ENCODE measurements at places on chromosomes 5 and 9.

DNA sequence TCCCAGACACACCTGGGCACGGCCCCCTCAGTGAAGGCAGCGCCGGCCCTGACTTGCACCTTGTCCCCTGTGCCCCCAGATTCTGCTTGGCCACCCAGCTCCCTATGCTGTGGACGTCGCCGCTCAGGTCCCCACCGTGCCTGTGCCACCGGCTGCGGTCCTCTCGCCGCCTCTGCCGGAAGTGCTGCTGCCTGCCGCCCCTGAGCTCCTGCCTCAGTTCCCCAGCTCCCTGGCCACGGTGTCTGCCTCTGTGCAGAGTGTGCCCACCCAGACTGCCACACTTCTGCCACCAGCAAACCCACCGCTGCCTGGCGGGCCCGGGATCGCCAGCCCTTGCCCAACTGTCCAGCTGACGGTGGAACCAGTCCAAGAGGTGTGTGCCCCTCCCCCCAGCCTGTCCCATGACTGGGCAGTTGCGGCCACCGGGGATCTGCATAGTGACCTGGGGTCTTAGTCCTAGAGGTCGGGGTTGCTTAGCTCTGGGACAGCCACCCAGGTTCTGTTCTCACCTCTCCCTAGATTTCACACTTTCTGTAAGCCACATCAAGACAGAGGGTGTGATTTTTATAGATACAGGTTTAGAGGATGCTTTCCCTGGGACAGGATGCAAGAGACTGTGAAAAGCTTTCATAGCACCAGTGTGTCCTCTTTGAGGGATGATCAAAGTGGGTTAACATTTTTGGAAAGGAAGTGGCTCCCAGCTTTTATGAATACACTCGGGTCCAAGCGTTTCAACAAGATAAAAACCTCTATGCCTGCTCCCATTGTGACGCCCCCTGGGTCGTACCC, 78.0 kb downstream of the WNK2 start:
- no peak for DNase-seq

- no peak for DNase-seq
These were observed 13.2 kb downstream of the GARNL3 start for GRCh38 chr9:127277770-127278169.

DNA sequence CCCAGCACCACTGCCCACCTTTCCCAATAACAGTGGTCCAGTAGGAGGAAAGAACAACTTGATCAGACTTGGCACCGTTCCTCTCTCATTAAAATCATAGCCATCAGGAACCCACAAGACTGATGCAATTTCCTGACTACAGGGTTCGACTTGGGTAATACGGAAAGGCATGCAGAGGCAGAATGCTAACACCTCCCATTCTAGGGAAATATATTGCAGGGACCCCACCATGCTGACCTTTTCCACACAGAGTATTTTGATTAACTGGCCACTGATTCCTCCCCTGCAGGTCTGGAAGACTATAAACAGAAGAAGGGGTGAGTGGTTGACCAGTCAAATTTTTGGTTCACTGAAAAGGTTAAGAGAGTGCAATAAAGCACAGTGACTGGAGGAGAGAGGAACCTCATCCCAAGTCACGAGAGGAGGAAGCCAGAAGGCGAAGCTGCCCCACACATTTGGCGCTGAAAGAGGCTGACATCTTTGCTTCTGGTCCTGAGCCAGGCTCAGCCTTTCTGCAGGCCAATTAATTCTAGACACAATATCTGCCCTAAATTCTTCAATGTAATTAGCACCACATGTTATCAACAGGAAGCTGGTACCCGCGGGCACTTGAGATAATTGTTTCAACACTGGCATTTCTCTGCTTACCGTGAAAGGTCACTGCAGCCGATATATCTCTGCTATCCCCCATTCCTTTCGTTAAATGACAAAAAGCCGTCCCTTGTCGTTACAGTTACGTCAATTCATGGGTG, 64.7 kb upstream of the SPOCK1 start:
- no peak for DNase-seq

DNA sequence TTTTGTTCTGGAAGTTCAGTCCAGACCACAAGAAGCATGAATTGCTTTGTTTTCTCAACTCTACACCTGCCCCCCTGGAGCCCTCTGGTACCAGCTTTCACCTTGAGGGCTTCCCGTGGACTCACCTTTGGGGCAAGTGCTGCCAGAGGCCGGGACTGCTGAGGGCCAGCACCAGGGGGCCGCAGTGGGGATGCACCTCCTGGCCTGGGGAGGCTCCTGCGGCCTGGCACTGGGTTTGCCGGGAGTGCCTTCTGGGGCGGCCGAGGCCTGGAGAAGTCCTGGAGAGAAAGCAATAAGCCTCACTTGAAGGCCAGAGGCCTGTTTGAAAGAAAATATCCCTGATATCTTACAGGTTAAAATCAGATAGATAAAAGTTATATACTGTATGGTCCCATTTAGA, 21.7 kb downstream of the NIPAL4 start:
- DNase-seq = no peak

- DNase-seq = no peak
These were observed 214.8 kb downstream of the AOPEP start for GRCh38 chr9:94941211-94941875.
